Left kidney (tissue), 8 donors: ENCODE measurements at places on chromosomes 12 and 14.
A peak's percentile ranks its signal among the peaks of the same experiment; 100 is the strongest.

DNA sequence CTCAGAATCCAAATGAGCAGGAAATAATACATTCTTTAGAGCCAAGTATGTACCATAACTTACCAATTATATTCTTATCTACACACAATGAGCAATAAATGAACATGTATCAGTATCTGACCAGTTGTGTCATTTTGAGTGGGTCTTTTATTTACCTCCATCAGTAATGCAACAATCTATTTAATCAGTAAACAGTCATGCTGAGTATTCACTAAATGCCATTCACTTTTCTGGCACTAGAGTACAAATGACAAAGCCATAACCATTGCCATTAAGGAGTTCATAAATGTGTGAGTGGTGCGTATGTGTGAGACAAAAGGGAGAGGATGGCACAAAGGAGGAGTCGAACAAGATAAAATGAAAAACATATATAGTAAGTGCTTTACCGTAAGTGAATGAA lies 1.5 kb upstream of the STRAP start:
- DNase-seq: no peak

DNA sequence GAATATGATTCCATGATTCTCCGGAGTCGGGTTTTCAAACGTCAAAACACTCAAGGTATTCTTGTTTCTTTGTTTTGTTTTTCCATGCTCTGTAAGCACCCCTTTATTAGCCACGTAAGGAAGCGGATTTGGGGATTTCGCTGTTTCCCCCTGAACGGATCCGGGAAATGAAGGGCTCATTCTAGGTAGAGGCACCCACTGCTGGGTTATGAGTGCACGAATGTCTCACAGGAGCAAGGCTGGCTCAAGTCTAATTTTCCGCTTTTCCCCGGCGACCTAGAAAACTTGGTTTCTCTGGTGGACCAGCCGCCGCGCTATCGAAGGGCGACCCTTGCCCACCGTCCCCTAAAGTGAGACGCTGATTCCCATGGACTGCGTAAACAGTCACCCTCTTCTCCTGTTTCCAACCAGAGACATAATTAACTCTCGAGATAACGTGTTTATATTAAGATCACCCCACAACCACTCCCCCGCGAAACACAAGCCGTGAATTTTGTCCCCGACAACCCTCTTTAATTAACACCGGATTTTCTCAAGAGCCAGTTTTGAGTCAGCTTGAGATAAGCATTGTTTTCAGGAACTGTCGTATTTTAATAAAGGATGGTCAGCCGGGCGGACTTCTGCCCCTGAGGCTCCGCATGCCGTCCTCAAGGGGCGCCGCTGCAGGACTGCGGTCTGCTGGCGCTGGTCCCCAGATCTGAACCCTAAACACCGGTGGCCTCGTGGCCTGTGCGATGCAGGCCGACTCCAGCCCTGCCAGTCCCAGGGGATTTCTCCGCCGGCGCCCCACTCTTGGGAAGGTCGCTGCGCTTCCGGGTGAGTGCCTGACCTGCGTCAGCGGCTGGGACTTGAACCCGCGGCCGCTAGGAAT lies 515 bp upstream of the ABCC9 start:
- peak; percentile 65 for DNase-seq

- DNase-seq: no peak
Observed at GRCh38 chr14:72653026-72653425, 240.9 kb downstream of the DPF3 start.

DNA sequence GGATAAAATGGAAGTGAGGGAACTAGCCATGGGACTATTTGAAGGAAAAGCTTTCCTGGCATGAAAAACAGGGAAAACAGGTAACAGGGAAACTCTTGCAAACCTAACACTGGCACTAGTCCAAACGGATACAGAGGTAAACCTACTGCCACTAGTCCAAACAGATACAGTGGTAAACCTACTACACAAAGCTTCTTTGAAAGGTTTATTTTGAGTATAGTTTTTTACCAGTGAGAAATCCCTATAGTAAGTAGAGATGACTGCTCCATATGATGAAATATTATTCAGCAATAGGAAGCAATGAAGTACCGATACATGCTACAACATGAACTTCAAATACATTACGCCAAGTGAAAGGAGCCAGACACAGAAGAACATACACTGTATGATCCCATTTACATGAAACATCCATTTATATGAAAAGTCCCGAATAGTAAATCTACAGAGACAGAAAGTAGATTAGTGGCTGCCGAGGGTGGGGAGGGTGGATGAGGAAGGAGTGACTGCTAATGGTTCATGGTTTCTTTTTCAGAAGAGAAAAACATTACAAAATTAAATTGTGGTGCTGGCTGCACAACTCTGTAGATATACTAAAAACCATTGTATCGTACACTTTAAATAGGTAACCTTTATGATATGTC lies 25.5 kb downstream of the SPTLC2 start:
- no peak for DNase-seq

DNA sequence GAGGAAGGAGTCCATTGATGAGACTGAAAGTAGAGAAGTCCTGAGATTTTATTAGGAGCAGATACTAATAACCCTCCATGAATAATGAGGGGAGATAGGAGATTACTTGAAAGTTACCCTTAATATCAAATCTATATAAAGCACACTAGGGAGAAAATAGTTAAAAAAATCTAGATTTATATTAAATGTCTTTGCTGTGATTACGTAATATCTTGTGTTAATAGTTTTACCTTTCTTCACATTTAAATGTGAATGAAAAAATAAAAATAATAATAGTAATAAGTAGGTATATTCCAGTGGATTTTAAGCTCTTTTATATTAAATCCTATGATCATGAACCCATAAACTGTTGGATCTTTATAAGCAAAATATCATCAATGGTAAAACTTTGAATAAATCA lies 267.3 kb upstream of the SYT10 start:
- DNase-seq: no peak

DNA sequence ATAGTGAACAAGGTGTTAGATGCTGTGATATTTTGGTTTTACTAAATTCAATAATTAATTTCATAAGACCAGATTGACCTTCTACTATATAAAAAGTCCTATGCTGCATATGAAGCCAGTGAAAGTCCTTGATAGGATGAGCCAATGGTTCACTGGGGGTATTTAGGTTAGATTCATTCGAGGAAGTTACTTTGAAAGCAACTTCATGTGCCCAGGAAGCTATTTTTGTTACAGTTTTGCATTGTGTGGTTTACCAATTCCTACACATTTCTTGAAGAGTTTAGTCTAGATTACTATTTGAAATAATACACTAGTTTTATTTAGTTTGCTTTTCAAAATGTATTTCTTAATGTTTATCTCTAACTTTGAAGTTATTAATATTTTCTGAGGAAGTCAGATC lies 58.5 kb upstream of the RMST start:
- DNase-seq: no peak

- no peak for DNase-seq
Observed at GRCh38 chr12:72774023-72774422, 501.9 kb downstream of the TRHDE start.

- no peak for DNase-seq
Observed at GRCh38 chr12:1845427-1845826, 25.1 kb downstream of the LRTM2 start.

DNA sequence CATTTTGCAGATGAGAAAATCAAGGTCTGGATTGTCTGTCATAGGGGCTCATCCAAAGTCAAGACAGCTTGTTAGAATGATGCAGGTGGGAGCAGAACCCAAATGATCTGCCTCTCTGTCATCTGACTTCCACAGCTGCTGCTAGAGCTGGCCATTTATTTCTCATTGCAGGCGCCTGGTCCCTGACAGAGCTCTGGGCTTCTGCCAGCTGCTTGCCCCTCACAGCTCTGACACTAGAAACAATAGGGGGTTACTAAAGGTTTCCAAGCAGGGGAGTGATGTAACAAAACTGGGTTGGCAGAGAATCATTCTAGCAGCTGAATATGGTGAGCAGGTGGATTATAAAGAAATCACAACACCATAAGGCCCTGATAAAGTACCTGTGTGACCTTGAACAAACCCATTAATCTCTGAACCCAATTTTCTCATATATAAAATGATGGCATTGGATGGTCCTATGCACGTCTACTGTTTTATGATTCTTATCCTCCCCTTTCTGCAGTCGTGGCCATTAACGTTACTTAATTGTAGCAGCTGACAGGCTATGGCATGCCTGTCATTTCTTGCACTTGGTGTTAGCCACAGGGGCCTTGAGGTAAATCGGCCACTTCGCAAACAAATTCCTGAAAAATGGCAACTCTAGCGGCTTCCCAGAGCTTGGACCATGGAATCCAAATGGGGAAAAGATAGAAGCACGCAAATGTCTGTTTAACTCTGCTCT lies 134.6 kb downstream of the RMST start:
- DNase-seq: no peak

DNA sequence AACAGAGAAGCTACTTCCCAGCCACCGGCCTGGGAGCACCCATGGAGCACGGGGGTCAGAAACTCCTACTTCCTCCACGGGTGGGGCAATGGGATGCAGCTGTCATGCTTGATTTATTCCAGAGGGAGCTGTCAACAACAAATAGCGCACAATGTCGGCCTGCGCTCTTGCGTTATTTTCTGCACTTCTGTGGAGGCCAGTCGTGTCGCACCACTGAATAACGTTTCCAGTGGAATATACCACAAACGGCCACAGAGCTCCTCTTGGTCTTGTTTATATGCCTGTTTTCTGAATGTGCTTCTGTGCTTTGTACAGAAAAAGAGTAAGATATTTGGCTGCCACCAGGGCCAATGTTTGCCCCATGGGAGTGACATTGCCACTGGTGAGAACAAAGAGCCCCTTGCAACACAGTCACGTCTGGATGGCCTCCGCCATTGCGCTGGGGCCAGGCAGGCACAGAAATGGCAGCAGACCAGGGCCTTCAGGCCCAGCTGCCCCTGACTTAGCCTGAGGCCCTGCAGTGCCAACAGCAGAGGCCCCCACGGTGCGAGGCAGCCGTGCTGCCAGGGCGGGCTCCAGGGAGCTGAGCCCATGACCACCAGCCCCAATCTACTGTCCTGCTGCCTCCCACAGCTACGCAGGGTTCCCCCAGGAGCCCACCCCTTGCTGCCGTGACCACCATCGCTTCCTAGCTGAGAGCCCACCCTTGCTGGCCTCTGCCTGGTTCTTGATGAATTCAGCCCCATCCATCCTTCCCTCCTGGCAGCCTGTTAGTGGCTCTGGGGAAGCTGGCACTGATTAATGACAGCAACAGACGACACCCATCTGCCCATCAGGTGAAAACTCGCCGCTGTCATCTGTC lies 28.9 kb upstream of the TMEM179 start:
- DNase-seq: no peak

GRCh38 chr14:64946310-64947045 lies 3.9 kb upstream of the GPX2 start:
- no peak for DNase-seq

DNA sequence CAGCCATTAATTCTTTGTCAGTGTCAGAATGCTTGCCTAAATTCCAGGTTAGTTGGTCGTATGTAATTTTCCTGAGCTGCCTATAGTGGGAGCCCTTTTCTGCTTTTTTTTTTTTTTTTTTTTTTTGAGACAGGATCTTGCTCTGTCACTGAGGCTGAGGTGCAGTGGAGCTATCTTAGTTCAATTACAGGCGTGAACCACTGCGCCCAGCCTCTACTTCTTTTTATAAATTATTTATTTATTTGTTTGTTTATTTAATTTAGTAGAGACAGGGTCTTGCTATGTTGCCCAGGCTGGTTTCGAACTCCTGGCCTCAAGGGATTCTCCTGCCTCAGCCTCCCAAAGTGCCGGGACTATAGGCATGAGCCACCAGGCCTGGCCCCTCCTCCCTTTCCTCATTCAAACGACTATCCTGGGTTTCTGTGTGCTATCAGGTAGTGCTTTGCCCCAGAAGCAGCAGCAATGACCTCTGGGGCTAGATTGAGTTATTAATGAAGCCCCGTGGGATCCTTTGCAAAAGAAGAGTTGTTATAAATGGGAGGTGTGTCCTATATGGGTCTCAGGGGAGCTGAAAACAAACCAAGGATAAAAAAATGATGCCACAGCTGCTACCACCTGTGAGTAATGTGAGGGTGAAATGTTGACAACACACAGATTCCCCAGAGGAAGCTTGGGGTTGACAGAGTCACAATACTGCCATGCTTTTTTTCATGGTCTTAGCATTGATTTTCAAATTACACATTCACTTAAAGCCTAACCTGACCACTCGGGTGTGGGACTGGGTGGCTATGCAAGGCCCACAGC lies 34.6 kb upstream of the NFKBIA start:
- DNase-seq: no peak

GRCh38 chr12:81461163-81461562 lies 298.0 kb downstream of the PPFIA2 start:
- DNase-seq: no peak

DNA sequence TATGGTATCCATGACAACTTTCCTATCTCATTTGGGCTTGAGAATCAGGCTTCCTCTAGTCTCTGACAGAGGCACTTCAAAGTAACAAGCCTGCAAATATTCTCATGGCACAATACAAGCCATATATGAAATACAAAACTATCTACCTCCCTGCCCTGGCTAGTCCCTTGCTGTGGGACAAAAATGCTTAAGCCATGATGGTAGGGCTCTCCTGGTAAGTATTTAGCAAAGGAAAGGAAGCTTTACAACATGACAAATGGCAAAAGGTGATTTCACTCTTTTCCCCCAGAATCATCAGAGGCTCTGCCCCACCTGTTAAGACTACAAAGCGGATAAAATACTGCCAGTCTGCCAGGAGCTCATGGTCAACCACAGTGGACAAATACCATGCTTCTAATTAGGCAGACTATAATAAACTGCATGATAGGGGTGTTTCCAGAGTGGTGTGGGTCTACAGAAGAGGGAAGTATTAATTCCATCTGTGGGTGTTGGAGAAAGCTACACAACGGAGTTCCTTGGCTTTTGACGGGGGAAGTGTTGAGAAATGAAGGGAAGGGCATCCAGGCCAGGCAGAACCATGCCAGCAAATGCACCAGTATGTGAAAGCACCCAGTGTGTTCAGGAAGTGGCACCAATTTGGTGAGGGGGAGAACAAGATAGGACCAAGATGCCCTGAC lies 92.9 kb downstream of the SPTSSA start:
- DNase-seq: no peak

DNA sequence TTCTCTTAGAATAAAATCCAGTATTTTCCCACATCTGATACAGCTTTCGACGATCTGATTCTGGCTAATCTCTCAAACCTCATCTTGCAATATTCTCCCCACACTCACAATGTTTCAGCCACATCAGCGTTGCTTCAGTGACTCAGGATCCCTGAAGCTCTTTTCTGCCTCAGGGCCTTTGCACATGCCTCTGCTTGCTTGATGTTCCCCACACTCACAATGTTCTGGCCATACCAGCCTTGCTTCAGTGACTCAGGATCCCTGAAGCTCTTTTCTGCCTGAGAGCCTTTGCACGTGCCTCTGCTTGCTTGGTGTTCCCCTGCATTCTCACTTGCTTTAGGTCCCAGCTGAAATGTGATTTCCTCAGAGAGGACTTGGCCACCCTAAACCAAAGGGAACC lies 2.6 kb downstream of the C12orf42 start:
- no peak for DNase-seq

- DNase-seq: no peak
Observed at GRCh38 chr12:57725851-57726150, 12.7 kb downstream of the AGAP2 start.

GRCh38 chr14:20592574-20592973 lies 1.4 kb upstream of the RNASE12 start:
- DNase-seq: no peak
